ENCODE measurements at places on chromosomes 16 and 17.

DNA sequence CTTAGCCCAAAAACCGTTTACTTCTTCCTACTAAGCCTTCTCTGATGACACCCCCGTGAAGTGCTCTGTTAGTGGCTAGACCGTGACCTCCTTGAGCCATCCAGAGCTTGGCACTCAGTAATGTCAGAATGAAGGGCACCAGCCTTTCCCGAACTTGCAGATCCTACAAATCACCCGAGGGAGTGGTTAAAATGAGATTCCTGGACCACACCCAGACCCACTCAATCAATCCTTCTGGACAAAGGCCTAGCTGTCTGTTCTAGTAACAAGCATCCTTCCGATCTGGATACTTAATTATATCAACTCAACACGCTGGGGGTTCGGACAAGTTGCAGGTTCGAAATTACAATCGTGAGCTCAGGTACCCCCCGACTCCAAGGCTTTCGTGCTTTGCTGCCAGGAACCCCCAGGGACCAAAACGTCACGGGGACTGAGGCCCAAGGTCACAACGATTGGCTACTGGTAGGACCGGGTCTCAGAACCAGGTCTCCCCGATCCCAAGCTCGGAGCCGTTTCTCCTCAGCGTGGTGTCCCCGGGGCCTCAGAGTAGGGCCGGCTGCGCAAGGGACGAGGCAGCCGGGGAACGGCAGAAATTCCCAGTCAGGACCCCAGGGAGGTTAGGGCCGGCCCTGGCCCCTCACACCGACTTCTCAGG lies 527 bp downstream of the CIAPIN1 start:
- DNase-seq, result peak; percentile 28

DNA sequence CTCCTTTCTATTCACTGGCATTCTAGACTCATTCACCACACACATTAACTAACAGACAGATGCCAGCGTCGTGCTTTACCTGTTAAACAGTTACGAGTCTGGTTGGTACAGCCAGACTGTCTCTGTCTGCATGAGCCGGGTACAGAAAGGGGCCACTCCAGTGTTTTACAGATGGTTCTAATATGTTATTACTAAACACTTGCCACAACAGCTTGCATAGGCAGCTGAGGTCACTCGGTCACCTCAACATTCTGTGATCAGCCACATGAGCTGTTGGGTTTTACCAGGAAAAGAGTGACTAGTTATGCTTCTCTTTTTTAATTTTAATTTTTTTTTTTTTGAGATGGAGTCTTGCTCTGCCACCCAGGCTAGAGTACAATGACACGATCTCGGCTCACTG lies 25.2 kb downstream of the CD300A start:
- no peak for DNase-seq

DNA sequence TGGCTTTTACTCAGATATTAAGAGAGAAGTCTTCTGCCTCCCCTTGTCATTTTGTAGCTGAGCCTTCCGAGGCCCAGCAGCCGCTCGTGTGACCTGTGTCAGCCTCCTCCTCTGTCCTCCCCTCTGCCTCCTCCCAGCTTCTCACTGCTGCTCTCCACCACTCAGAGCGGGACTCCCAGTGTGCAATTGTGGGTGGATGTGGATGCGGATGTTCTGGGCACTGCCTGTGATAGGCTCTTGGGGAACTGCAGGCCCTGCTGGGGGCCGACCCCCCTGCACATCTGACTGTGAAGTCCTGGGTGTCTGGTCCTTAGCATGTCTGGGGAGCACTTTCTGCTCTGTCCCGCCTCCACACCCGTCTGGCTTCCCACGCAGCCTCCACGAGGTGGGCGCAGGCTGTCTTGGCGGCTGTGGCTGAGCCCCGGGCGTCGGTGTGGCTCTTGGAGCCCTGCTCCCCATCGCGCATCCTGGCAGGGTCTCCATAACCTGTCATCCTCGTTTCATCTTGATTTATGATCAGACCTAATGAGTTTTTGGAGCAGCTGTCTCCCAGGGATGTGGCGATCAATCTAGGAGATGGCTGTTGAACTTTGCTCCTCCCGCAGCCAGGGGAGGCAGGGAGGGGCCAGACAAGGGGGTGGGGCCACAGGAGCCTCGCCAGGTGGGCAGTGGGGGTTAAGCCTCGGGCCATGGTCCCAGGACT lies 28.1 kb downstream of the GRIN2C start:
- no peak for DNase-seq

GRCh38 chr17:78401891-78402290 lies 23.4 kb downstream of the PGS1 start:
- no peak for DNase-seq

DNA sequence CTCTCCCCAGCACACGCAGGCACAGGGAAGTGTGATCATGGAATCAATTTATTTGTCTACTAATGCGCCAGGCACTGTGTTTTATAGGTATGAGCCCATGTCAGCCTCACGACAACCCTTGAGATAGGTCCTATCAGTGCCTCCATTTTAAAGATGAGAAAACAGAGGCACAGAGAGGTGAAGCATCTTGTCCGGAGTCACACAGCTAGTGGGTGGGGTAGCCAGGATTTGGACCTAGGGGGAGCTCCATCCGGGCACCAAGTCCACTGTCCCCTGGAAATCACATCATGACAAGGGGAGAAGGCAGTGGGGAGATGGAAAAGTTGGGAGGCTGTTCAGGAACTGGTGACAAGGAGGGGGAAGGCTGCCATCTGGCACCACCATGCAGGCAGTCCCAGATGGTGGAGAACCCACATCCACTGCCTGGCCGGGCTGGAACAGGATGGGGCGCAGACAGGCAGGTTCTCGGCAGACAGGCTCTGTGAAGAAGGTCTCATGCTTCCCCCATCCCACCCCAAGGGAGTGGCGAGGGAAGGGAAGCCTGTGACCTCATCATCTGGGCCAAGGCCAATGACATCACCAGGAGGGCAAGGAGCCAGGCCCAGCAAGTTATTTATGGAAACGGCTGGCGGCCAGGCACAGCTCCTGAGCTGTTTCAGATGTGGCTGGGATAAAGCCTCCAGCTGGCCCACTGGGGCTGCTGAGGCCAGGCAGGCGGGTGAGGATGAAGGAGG lies 126.0 kb upstream of the SDK2 start:
- no peak for DNase-seq

DNA sequence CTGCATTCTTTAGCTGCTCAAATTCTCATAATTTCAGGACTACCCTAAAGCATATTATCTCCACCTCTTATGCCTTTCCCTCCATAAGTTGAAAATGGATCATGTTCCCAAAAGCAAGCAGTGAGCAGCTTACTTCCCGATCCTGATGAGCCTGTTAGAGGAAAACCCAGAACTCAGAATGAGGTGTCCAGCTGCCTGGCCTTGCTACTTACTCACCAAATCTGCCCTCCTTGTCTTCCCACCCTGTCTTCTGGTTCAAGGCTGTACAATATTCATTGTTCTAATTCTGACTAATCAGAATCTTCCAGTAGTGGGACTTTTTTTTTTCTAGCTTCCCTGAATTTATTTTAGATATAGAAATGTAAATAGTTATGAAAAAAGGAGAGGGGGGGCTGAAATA lies 10.8 kb downstream of the LYRM1 start:
- DNase-seq, result no peak

GRCh38 chr16:85974428-85975375 lies 75.7 kb downstream of the IRF8 start:
- DNase-seq, result no peak

- peak; percentile 47 for DNase-seq
Observed at GRCh38 chr17:77959126-77959925, 823 bp downstream of the TNRC6C start.

GRCh38 chr17:65477600-65477999 lies 83.8 kb downstream of the AXIN2 start:
- DNase-seq, result no peak

GRCh38 chr17:77480509-77481215 lies 339.9 kb downstream of the SEC14L1 start:
- no peak for DNase-seq

GRCh38 chr17:18224053-18224386 lies 1.4 kb upstream of the LLGL1 start:
- no peak for DNase-seq

GRCh38 chr16:14325502-14326401 lies 254.6 kb downstream of the MRTFB start:
- no peak for DNase-seq

DNA sequence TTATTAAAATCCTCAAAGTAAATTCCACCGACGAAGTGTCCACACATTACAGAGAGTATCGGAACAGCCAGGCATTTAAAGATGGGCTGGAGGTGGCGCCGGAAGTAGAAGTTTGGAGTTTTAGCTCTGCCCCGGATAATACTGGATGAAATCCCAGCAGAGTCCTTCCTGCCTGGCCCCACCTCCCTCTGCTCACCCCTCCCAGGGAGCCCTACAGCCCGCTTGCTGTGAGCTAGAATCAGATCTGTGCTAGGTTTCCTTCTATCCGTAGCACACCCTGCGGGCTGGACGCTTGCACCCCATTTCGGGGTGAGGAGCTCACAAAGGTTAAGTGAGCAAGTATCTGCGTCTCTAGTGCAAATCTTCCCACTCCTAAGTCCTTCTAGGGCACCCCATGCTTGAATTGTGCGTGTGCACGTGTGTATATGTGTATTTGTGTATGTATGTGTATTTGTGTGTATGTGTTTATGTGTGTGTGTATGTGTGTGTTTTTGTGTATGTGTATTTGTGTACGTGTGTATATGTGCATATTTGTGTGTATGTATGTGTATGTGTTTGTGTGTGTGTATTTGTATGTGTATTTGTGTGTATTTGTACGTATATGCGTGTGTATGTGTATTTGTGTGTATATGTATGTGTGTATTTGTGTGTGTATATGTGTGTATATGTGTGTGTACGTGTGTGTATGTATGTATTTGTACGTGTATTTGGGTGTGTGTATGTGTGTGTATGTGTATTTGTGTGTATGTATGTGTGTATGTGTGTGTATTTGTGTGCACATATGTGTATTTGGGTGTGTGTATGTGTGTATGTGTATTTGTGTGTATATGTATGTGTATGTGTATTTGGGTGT lies 61.4 kb downstream of the HAPSTR1 start:
- no peak for DNase-seq

GRCh38 chr16:89097392-89097772 lies 3.7 kb downstream of the ACSF3 start:
- no peak for DNase-seq

DNA sequence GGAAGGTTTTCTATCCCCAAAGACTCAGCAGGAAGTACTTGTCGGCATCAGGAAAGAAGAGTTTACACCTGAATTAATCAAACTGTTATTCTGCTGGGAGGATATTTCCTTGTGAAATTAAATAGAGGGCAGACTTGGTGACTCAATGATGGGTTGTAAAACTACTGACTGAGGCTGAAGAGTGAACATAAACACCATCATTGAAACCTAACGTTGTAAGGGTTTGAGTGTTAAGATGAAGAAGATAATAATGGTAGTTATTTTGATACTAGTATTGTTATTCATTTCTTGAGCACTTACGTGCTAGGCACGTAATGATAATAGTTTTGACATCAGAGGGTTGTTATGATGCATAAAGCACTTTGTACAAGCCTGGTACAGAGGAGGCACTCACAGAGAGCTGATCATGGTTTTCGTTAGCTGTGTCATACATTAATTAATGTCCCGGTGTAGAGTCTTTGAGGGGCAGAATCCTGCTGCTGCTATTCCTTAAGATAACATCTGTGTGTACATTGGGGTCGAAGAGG lies 64.2 kb upstream of the CACNG3 start:
- no peak for DNase-seq

- no peak for DNase-seq
Observed at GRCh38 chr17:78343187-78343542, 16.7 kb downstream of the SOCS3 start.

GRCh38 chr16:87334651-87335624 lies 17.7 kb upstream of the C16orf95 start:
- DNase-seq, result no peak

DNA sequence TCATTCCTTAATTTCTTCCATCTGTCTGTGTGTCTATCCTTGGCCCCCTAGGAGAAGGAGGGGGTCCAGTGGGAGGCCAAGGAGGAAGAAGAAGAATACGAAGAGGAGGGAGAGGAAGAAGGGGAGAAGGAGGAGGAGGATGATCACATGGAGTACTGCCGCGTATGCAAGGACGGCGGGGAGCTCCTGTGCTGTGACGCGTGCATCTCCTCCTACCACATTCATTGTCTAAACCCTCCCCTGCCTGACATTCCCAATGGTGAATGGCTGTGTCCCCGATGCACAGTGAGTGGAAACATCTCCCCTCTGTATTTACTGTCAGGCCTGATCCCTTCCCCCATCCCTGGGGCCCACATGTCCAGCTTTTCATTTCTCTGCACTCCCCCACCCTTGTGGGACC lies 6.3 kb downstream of the CHD3 start:
- DNase-seq, result no peak

GRCh38 chr17:80826955-80827645 lies 164.5 kb upstream of the CHMP6 start:
- no peak for DNase-seq

- peak; percentile 55 for DNase-seq
Observed at GRCh38 chr17:13030459-13031300, 12.9 kb upstream of the ELAC2 start.

GRCh38 chr17:75059369-75060345 lies 12.6 kb downstream of the KCTD2 start:
- DNase-seq, result no peak

GRCh38 chr17:80485846-80486245 lies 9.4 kb upstream of the NPTX1 start:
- no peak for DNase-seq

DNA sequence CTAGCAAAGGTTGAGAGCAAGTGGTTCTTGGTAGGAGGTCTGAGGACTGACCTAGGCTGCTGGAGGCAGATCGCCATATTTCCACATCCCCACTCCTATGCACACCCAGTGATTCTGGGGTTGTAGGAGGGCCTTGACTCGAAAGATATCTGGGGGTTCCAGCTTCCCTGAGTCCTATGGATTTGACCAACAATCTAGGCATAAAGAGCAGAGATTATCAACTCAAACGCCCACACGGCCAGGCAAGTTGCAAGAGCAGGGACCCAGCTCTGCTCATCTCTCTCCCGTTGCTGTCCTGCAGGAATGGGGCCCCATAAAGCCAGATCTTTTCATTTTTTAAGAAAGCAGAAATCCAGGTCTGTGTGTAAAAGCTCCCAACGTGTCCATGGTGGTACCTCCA lies 94.6 kb downstream of the SOCS1 start:
- no peak for DNase-seq

DNA sequence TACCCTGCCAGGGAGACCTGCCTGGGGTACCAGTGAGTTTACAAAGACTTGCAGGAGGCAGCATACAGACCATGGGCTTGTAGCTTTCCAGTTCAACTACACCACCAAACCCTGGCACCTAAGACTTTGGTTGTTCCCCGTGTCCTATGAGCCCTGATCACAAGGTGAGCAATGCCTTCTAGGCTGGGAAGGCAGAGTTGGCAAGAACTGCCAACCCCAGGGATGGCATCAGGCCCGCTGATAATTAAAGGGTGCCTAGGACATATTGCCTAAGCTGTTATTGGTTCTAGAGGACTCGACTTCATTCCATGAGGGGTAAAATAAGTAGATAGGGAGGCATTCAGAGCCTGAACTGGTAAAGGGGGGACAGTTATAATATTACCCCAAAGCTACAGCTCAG lies 41.3 kb downstream of the CDH13 start:
- no peak for DNase-seq

- DNase-seq, result no peak
Observed at GRCh38 chr17:81120695-81121621, 44.3 kb upstream of the PVALEF start.
